Germinal center (tissue), 1 donor: ENCODE measurements at places on chromosomes 3 and 15.
A peak's percentile ranks its signal among the peaks of the same experiment; 100 is the strongest.

DNA sequence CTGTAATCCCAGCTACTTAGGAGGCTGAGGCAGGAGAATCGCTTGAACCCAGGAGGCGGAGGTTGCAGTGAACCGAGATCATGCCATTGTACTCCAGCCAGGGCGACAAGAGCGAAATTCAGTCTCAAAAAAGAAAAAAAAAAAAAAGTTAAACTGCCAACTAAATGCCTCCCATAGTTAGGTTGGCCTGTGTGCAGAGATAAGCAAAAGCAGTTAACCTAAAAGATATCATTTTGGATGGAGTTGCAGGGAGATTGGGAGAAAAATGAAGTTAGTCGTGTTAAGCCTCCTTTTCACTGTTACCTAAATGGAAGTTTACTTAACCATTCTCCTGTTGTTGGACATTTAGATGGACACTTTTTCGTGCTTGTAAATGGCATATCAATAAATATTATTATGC lies 11.4 kb upstream of the FETUB start:
- DNase-seq: no peak

DNA sequence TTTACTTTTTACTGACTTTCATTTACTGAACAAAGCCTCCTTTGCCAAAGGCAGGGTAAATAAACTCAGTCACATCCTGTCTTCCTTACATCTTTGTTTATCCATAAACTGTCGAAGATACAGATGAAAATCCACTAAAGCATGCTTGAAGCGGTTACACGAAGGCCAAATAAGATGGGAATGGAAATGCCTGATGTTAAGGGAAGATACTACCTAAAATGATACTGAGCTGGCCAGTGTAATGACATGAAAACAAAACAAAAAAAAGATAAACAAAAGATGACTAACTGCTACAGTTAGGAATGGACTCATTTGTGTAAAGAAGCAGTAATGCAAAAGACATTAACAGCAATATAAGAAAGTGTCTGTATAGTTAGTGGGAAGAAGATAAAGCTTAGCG lies 114.7 kb upstream of the ADAMTS9 start:
- DNase-seq: no peak

DNA sequence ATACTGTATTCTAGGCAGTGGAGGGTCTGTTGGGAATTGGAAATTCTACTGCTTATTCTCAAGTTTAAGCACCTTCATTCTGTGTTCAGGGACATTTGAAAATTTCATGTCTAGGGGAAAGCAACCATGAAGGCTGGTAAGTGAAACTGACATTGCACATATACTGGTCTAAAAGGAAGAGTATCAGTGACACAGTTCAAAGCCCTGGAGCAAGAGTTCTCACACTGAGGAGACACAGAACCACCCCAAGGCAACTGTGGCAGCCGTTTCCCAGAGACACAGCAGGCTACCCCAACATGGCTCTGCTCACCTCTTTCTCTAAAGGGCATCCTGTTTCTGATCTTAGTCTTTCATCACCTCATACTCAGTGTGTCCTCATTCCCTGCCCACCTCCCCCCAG lies 67.5 kb downstream of the KCNMB2 start:
- DNase-seq: no peak

DNA sequence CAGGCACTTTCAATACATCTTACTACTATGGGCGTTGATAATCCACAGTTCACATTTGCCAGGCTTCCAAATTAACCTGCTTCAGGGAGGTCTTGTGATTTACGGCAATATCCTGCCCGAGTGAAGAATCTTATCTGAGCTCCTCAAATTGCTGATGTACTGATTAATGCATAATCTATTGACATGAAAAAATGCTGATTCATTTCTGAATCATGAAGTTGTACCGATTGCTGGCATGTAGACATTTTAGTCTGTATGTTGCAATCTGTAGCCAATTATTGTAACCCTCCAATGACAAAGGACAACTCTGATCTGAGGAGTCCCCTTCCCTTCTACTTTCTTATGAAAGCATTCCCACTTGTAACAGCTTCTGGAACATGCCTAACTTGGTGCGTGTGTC lies 97.2 kb downstream of the SEC22A start:
- no peak for DNase-seq

DNA sequence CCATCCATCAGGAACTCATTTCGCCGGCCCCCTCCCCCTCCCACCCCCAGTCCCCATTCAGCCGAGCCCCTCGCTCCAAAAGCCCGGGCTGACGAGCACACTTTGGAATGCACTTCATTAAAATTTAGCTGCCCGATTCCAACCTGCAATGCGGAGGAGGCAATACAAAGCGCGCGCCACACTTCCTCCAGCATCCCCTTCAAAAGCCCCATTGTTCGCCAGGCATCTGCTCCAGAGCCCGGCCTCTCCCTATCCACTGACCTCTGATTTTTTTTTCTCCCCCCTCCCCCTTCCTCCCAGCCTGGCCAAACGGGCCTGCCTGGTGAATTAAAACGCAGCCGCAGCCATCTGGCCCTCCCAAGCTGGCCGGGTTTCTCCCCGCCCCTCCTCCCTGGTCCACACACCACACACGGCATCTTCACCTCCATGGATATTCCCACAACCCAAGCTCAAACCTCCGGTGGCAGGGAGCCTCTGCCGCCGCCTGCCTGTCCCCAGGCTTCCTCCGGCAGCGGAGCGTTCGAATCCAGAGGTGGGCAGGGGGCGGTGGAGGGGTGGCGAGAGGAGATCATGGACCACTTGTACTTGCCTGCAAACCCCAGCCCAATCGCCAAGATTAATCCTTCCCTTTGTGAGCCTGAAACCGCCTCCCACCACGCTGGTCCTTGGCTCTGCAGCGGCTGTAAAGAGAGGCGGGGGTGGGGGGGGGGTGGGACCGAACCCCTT lies 441.3 kb downstream of the MAGI1 start:
- DNase-seq: no peak

GRCh38 chr3:155404486-155404885 lies 111.0 kb upstream of the STRIT1 start:
- no peak for DNase-seq

- DNase-seq: no peak
These were observed 6.4 kb upstream of the SH2D7 start for GRCh38 chr15:78085928-78086327.

DNA sequence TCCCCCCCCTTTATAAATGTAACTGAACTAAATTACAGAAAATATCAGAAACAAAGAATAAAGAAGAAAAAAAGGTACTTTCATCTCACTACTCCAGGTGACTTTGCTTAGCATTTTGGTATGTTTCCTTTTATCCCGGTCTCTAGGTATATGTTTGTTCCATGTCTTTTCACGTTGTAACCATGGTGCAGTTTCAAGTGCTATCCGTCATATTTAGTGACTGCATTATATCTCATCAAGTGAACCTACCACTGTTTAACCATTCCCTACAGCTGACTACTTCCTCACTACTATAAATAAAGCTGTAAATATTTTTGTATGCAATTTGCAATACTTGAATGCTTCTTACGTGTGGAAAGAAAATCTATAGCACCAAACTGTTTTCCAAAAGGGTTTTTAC lies 2.2 kb downstream of the BTBD1 start:
- peak; percentile 14 for DNase-seq

DNA sequence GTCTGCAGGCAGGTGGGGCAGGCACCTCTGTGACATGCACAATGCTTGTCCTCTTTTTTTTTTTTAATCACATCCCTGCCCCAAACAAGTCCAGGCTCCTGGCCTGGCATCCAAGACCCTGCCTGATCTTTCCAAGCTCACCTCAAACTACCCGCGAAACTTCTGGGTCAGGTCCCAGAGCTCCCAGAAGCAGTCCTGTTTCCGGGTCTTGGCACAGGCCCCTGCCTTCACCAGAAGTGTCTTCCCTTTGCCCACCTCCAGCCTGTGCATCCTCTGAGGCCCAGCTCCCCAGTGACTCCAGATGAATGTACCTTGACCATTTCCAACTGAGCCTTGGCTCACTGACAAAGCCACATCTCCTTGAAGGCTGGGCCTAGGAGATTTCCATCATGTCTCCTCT lies 23.0 kb downstream of the PLA2G4E start:
- no peak for DNase-seq

GRCh38 chr15:67823314-67824196 lies 1.8 kb upstream of the SKOR1 start:
- DNase-seq: no peak

GRCh38 chr3:165614337-165614736 lies 222.9 kb downstream of the BCHE start:
- DNase-seq: no peak

GRCh38 chr3:161690299-161690620 lies 193.7 kb downstream of the OTOL1 start:
- DNase-seq: no peak

GRCh38 chr15:95825208-95825607 lies 505.3 kb upstream of the NR2F2 start:
- no peak for DNase-seq

DNA sequence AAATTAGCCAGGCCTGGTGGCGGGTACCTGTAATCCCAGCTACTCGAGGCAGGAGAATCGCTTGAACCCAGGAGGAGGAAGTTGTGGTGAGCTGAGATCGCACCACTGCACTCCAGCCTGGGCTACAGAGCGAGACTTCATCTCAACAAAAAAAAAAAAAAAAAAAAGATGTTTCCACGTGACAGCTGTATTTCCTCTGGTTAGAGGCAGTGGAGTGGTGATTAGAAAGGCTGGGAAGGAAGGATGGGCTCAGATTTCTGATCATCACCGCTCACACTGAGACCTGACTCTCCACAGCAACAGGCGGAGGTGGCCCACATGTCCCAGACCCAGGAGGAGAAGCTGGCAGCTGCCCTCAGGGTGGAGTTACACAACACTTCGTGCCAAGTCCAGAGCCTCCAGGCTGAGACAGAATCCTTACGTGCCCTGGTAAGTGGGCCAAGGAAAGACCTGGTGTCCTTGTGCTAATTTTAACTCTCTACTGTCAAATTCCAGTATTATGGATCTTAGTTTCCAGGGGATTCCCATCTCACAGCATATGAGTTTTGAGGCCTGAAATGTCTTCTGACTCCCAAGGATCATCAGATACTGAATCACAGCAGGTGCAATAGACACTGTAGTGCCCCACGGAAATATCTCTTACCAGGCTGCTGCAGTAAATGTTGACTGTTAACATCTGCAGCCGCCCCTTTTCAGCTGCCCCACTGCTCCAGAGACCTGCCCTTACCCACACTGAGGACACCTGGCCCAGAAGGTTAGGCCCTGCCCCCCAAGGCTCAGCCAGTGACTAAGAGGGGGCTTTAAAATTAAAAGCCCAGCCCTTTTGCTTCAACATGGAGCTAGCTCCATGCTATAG lies 66.9 kb downstream of the BFSP2 start:
- DNase-seq: peak; percentile 74

DNA sequence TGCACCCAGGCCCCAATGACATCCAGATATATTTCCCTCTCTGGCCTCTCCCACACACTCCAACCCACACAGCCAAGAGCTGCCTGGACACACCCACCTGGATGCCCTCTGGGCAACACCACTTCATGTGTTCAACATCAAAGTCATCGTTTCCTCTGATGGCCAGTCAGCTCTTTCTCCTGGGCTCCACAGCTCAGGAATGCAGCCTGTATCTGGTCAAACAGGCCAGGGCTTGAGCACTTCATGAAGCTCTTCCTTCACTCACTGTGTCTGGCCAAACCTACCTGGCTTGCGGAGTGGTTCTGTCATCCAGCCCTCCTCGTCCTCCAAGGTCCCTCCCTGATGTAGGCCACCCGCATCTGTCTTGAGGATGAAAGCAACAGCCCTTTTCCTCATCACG lies 35.8 kb upstream of the SLC6A11 start:
- no peak for DNase-seq

- no peak for DNase-seq
These were observed 492.1 kb downstream of the NLGN1 start for GRCh38 chr3:173889596-173889995.

DNA sequence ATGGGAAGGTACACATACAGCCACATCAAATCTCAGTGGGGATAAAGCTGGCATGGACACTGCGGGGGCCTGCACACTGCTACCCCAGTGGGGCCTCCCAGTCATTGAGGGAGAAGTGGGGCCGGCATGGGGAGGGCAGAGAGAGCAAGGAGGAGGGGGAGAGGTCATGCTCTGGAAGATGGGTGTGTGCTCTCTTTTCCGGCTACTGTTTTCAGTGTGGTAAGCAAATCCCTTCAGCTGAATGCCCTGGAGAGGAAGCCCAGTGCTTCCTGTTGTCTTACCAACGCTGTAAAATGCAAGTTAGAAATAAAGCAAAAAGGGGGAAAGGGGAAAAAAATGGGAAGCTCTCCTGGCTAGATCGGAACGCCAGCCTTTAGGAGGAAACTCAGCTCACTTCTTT lies 30.8 kb downstream of the NRROS start:
- DNase-seq: no peak

GRCh38 chr15:85297537-85297936 lies 82.9 kb upstream of the AKAP13 start:
- DNase-seq: no peak

DNA sequence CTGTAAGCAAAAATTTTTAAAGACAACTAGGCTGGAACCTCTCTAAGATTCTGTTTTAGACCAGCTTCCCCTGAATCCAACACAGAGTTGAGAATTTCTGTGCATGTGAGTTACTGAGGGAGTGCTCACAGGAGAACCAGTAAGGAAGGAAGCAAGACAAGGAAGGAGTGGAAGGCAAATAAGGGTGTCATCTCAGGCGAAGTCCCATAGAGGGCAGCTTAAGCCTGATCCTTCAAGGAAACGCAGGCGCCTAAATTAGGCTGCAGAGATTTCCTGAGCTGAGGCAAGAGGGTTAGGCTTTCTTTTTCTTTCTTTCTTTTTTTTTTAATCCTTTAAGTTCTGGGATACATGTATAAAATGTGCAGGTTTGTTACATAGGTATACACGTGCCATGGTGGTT lies 36.2 kb upstream of the COL6A6 start:
- no peak for DNase-seq

DNA sequence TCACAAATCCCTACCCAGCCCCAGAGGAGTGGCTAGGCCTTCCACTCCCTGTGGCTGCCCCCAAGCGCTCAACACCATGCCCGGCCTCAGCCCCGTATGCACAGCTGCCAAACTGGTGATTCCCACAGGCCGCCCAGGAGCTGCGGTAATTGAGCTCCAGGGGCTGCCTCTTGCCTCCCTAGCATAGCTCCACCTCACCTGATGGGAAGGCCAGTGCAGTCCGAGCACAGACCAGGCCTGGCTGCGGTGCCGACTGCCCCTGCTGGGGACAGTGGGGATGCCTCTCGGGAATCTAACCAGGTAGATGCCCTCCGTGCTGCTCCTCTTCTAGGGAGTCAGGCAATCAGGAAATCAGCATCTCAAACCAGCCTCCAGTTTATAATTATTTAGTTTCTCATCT lies 25.9 kb downstream of the SCN5A start:
- no peak for DNase-seq

- DNase-seq: no peak
These were observed 140.9 kb downstream of the FAM43A start for GRCh38 chr3:194826594-194826993.

DNA sequence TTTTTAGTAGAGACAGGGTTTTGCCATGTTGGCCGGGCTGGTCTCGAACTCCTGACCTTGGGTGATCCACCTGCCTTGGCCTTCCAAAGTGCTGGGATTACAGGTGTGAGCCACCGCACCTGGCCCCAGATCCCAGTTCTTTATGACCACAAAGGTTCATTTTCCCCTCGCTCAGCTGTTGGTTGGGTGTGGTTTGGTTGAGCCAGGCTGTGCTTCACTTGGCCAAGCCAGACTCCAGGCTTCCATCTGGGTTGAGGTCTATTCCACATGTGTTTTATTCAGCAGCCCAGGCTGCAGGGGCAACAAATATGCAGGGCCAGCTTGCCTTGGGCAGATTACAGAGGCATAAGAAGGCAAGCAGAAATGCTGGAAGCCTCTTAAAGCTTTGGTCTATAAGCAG lies 13.7 kb downstream of the CGNL1 start:
- no peak for DNase-seq
